ENCODE measurements at places on chromosomes 5 and 9.

DNA sequence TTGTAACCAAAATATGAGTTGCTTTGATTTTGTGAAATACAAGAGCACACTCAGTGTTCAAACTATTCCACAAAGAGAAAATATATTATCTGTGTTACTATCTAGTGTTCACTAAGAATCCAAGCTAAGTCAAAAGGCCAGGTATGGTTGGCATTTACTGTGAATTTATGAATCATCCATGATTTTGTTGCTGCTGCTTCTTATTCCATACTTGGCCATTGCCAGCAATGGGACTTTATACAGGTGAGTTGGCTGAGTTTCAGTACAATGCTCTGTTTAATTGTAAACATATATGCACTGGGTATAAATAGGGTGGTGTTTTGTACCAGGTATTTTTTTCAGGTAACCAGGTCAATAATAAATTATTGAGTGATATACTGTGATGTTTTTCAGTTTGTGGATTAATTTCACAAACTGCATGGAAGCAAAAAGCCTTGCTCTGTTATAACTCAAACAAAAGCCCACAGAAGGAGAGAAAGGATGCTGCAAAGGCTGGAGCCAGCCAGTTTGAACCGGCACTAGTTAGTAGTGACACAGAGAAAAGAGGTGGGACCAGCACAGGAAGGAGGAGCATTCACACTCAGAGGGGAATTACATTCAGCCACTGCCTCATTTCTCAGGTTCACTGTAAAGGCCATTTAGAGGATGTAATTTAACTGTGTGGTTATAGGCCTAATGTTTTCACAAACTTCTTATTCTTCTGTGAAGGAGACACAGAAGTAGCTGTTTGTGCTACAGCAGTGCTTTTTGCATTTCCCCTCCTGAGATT lies 381.8 kb downstream of the ADGRV1 start:
- DNase-seq = no peak

DNA sequence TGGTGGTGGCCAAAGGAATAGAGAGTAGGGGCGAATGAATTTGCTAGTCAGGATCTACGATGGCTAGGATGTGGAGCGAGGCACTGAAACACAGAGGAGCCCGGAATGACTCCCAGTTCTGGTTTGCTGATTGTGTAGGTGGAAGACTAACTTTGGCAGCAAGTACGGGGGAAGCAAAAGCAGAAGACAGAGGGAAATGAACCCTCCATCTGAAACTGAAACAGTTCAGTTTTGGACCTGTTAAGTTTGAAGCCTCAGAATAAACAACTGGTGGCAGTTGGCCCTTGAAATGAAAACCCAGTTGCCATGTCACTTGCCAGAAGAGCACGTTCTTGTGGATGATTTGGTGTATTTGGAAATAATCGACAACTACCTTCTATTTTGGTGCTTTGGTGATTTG lies 15.4 kb upstream of the SMIM15 start:
- no peak for DNase-seq

DNA sequence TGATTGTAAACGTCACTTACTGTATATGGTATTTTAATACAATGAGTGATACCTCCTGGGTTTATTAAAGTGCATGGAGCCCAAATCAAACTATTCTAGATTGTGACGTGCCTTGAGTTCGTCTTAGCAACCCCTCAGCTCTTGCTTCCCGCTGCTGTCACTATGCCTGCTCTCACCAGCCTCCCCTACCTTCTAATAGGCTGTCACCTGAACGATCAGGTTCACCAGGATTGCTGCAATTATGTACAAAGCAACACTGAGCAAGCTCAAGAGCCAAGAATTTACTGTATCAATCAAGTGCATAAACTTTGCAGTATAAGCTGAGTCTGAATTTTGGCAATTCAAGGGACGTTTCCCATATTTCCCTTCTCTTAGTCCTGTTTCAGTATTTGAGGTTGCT lies 3.0 kb downstream of the LECT2 start:
- DNase-seq = no peak

DNA sequence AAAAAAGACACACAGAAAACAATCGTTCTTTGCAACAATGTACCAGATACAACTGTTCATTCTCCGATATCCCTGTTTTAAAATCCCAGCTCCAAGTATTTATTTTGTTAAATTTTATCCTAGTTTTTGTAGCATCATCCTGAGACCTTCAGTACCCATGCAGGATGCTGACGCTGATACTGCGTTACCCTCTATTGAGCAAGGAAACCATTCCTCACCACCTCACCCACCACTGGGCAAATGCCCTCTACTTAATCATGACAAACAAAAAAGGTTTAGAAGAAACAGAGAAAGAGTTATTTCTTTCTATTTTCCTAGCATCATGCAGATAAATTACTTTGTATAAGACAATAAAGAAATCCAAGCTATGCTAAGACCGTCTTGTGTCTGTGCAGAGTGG lies 136.1 kb upstream of the PCA3 start:
- no peak for DNase-seq

- no peak for DNase-seq
Observed at GRCh38 chr9:127862075-127863011, 7.9 kb upstream of the ENG start.

GRCh38 chr5:69528035-69528434 lies 32.0 kb upstream of the GTF2H2C start:
- no peak for DNase-seq

- DNase-seq = no peak
Observed at GRCh38 chr5:178429491-178430185, 160.6 kb downstream of the COL23A1 start.

DNA sequence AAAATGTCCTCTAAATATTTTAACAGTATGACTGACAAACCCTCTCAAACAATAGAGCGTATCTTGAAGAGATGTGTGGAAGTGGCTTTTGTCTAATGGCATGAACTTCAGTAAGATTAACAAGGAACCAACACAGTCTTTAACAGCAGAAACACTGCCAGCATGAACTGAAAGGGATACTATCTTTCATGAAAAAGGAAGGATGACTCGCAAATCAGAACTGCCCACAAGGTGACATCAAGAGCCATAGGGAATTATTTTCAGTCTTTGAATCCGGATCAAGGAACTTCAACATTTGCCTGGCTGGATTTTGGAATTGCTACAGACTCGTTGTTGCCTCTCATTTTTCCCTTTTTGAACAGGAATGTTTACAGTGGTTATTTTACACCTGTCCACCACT lies 5.1 kb upstream of the HEXB start:
- DNase-seq = no peak

Measured in activated CD4-positive, alpha-beta T cell treated with anti-CD3 and anti-CD28 coated beads for 4 hours (primary cell).